ENCODE measurements at places on chromosomes 2 and 18.

GRCh38 chr2:76930056-76930744 lies 592.0 kb downstream of the LRRTM4 start:
- no peak for DNase-seq

- DNase-seq, result no peak
These were observed 54.2 kb upstream of the ZSWIM2 start for GRCh38 chr2:186903216-186903615.

DNA sequence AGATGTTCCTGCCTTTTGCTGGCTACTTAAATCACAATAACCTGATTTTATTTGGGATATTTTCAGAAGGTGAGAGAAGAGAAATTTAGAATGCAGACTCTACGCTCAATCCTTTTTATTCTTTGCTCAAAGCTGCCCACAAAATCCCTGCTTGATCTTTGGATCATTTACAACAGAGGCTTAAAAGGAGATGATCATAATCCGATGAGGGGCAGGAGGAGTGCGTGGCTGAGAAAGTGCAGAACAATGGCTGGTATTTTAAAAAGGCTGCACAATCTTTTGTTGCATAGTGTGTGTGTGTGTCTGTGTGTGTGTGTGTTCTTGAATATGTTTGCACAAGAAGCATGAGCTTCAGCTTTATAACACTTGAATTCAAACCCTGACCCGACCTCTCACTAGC lies 256.3 kb upstream of the MYT1L start:
- DNase-seq, result no peak

- DNase-seq, result no peak
These were observed 268.9 kb downstream of the PLCL1 start for GRCh38 chr2:198073253-198073652.

- no peak for DNase-seq
These were observed 6.9 kb upstream of the DPYSL5 start for GRCh38 chr2:26840937-26841610.

DNA sequence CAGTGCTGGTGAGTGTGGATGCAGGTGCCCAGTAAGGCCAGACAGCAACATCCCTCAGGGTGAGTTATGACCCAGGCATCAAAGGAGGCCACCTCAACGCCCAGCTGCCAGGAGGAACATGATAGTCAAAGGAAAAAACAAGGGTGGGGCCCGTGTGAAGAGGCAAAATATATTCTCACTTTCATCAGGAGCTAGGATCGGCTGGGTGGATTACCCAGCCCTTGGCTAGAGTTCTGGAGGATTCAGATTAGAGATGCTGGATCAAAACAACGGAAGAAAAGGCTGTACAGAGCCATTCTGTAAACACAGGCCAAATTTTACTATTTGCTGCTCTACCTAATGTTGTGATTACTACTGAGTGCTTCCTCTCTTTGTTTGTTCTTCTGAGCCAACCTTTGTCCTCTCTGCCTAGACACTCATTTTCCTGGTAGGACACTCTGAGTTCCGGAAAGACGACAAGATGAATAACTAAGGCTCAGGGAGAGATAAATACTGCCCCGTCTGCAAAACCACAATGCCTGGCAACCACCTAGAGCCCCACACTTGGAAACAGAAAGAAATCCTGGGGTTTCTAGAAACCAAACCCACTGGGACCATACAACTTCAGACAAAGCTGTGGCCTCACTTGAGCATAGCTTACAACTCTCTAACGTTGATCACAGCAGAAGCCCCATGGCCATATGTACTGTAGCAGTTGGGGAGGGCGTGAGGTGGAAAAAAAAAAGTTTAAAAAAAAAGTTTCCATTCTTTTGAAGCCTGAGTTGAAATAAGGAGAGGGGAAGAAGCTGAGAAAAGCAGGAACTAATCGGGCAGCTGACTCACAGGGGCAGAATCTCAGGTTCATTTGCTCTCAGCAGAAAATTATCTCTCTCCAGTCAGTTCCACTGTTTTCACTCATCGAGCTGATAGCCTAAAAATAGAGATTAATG lies 17.8 kb upstream of the PMAIP1 start:
- DNase-seq, result no peak

DNA sequence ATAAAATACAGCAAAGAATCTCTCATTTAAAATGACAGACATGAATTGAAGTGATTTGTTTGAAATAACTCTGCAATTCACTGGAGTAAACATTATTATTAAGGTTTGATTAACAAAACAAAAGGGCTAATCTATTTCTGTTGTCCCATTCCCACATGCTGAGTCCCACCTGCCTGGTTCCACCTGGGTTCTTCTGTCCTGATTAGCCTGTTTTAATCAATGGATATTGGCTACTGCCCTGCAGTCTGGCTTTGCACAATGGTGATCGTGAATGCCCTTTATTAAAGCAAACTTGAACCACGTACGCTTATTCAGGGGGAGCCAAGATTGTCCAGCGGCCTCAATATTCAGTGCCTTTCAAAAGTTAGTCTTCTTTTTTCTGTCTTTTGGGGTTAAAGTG lies 72.8 kb upstream of the CDH19 start:
- no peak for DNase-seq

- peak; percentile 60 for DNase-seq
These were observed 17.2 kb downstream of the PCBP1 start for GRCh38 chr2:70104231-70105111.

All from GM20000 (cell line).